NCI-H774 (cell line): ENCODE measurements at places on chromosomes 12 and 14.

GRCh38 chr14:76500011-76500410, 124.1 kb downstream of the ESRRB start:
- no peak for DNase-seq

DNA sequence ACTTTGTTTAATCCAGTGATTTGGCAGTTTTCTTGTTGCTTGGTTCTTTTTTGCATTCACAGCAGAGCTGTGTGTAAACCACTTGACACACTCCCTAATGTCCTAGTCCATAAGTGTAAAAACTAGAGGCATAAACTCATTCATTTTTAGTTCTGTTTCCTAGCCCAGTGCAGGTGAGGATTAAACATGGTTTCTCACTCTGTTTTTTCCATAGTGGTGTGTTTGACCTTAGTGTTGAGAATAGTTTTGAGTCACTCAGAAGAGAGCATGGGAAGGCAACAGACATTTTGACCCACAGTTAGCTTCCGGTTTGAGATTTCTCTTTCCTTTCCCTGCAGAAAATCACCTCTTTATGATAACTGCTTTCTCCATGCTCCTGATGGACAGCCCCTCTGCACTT, 24.2 kb upstream of the GALNT16 start:
- DNase-seq: no peak

DNA sequence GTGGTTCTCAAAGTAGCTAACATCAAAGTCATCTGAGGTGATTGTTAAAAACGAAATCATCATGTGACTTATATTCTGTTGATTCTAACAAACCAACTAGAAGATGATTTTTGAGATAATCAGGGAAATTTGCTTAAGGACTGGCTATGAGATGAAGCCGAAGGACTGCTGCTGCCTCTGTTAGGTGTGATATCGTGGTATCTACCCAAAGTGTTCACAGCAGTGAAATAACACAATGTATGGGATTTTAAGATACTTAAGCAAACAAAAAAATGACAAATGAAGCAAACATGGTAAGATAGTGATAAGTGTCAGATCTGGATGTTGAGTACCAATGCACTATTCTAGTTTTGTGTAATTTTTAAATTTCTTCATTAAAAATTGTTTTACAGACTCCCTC, 59.1 kb downstream of the GXYLT1 start:
- no peak for DNase-seq

- DNase-seq: no peak
Observed at GRCh38 chr14:22800346-22800745, 14.9 kb downstream of the SLC7A7 start.

GRCh38 chr12:111339321-111339938, 29.5 kb downstream of the PHETA1 start:
- no peak for DNase-seq

DNA sequence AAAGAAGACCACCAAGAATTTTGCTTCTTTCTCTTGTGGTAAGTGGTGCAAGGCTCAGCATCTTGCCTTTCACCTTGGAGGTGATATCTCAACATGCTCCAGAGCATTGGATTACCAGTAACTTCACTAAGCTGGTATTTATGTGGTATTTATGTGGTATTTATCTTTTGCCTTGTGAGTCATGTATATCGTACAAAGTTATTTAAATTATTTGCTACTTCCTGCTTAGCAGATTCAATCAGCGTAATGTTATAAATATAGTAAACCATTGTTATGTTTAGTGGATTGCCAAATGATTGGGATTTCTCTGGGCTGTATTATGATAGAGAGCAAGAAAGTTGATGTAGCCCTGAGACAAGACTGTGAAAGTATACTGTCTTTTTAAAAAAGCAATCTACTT, 366.4 kb downstream of the IPO8 start:
- no peak for DNase-seq

DNA sequence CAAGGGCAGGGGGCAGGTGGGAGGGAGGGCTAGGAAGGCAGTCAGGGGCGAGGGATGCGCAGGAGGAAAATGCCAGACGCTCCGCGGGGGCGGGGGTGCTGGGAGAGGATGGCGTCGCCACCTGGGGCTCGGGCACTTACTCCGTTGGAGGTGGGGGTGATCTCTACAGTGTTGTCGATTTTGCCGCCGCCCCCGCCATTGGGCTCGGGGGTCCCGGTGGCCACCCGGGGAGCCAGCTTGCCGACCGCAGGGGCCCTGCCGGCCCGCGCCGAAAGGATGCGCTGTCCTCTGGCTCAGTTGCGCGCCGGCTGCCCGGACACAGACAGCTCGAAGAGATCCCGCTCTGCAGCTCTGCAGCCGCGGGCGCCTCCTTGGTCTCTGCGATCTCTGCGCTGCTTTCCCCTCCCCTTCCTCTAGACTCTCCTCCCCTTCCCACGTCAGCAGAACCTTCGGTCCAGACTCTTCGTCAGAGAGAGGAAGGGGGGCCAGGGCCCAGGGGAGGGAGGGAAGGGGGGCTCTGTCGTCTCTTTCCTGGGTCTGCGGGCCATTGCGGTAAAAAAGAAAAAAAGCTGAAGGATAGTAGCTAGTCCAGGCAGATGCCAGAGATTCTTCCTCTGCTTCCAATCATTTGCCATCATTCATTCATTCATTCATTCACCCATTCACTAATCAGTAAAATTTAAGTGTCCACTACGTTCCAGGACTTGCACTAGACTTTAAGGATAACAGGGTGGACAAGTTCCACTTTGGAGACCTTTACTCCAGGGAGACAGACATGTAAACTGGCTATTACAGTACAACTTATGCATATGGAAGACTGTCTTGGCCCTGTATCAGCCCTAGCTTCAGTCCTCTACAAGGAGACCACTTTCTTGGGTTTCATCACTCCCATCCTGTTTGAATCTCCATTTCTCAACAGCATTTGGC, at the start of gene SLC22A17:
Gene SLC22A17, minus strand, starts transcription at position 382 of the 927 bp plus-strand sequence.
- DNase-seq: no peak

DNA sequence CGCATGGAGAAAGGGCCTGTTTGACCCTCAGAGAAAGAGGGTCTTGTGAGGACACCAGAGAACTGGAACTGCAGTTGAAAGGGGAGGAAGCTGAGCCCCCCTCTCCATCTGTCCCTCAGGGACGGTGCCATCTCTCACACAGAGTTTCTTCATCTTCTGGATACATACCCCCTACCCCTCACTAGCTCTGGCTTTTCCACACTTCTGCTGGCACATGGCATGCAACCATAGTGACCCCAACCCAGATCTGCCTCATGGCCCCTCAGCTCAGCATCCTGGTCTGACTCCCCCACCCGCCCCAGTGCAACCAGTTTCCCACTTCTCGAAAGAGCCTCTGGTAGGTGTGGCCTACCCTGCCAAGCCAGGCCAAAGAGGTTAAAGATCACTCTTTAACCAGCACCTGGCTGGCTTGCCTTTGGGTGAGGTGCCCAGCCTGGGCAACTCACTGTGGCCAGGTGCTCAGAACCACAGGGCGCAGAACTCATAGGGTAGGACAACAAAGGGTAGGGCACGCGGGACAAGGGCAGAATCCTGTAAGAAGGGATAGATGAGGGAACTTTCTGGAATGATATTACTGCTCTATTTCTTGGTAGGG, 25.8 kb downstream of the GALNT16 start:
- no peak for DNase-seq

DNA sequence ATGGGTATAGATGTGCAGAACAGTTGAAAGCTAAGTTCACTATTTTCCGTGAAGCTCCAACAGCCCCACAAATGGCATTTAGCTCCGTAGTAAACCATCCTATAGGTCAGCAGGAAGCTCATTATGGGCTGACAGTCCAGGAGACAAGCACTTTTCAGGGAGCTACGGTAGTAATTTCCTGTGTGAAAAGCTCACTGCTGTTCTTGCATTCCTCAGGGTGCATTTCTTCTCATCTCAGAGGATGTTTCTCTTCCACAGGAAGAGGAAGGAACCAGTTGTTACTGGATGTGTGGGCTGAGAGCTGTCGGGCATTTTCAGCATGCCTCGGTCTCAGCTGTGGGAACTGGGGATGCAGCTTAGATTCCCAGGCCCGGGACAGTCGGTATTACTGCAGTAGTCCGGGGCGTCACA, 72.8 kb downstream of the GALNT4 start:
- no peak for DNase-seq

- no peak for DNase-seq
Observed at GRCh38 chr12:132427174-132427768, 62.7 kb upstream of the FBRSL1 start.

DNA sequence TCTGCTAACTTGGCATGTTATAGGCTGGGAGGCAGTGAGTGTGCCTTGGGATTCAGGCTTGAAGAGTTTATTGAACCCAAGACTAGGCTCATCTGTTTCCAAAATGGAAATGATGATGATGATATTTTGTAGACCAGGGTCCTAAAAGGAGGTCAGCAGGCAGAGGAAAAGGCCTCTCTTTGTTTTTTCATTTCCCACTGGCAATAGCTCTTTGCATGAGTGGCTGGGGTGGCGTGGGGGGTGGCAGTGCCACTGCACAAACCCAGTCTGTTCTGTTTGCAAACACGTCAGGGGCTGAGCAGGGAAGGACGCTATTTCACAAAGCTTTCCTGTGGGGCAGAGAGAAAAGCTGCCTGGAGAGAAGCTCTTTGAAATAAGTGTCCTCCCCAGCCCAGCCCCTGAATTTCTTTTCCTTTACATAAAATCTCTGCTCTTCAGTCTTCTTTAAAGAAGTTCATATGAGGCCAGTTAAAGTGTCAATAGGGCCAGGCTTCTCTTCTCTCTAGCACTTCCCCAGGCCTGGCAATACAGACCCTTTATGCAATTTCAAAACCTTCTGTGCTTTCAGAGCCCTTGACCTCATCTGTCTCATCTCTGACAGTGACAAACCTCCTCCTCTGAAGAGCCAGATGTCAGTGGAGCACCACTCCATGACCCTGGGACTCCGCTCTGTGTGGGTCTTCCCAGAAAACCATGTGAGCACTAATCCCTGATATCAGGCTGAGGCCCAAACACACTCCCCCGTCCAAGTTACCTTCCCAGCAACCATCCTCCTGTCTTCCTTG, 72.8 kb downstream of the ZNF664 start:
- DNase-seq: no peak

- DNase-seq: no peak
Observed at GRCh38 chr14:96706893-96707292, 90.3 kb upstream of the VRK1 start.

GRCh38 chr12:103955811-103956508, 9.7 kb upstream of the TDG start:
- DNase-seq: no peak

DNA sequence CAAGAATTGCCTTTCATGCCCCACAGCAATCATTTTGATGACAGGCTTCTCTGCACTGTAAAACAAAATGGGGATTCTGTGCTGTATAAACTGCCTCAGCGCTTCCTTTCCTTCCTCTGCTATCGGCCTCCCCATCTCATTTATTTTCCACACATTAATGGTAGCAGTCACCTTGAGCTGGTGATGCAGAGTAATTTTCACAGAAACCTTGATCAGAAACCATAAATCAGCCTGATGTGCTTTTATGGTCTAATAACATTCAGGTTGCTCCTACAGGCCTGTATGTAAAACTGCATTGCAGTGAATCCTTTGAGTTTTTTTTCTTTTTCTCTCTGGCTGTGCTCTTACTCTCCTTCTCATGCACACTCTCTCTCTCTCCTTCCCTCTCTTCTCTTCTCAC, 578.4 kb upstream of the STXBP6 start:
- no peak for DNase-seq

GRCh38 chr14:29282169-29282568, 515.6 kb downstream of the FOXG1 start:
- DNase-seq: no peak

DNA sequence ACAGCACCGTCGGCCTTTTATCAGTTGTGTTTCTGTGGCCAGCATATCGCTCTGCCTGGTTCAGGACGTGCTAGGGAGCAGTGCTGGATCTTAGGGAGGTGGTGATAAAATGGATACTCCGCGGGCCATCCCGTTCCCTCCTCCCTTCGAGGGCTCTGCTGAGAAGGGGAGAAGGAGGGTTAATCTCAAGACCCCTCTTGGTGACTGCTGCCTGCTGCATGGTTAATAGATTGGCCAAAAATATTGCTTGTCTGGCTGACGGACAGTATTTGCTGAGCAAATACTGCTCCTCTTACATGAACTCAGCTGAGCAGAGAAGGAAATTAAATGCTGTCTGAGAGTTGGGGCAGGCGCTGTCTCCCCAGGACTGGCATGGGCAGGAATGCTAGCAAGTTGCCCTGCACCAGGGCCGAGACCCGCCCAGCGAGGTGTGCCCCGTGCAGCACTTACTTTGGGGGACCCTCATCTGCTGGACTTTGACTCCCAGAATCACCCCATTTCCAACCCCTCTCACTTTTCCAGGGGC, 1.2 kb downstream of the FBRSL1 start:
- no peak for DNase-seq

- no peak for DNase-seq
Observed at GRCh38 chr14:33774723-33775470, 176.0 kb downstream of the EGLN3 start.

DNA sequence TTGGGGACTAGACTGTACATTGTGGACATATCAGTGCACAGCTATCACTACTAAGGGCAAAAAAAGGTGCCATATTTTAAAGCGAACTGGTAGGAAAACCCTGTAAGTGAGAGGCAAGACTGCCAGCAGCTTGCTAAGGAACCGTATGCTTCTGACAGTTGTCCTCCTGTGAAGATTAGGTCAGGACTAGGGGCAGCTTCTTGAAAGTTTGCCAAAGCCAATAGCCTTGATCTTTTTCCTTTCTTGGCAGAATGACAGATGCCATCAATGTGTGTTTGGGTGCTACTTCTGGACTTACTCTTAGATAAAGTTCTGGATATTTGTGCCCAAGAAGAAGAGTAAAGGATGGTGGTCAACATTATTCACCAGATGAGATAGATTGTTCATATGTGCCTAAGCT, 7.4 kb downstream of the DAAM1 start:
- DNase-seq: no peak

DNA sequence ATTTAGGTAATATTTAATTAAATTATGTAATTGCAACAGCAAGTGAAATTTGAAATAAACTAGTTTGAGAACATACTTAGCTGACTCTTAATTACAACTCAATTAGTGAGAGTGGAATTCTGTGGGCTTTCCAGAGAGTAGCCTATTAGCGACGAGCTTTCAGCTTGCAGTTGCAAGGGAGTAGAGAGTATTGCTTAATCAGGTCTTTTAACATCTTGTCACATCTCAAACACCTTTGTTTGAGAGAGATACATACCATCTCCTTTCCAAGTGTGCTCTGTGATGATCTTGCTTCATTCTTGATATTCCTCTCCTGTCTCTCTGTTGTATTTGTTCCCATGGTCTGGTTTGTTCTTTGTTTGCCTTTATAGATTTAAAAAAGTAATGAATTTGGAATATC, 7.7 kb downstream of the PPP4R4 start:
- no peak for DNase-seq

DNA sequence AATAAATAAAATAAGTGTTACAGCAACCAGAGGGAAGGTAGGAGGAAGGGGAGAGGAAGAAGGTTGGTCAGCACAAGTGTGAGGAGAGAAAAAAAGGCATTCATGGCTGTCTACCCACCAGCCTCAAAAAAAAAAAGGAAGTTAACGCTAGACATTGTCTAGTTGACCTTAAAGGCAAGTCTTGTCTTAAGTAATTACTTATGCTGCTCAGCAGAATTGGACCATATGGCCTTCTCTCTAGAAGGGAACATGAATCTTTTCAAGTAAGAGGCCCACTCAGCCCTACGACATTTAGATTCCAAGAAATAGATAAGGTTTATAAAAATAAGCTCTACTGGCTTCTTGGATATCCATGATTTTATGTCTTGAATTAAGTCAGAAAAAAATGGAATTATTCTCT, 172.7 kb downstream of the ETNK1 start:
- no peak for DNase-seq
